ENCODE measurements at places on chromosomes 6 and 20.

GRCh38 chr6:136784910-136785746 lies 7.1 kb downstream of the MAP3K5 start:
- DNase-seq = no peak

DNA sequence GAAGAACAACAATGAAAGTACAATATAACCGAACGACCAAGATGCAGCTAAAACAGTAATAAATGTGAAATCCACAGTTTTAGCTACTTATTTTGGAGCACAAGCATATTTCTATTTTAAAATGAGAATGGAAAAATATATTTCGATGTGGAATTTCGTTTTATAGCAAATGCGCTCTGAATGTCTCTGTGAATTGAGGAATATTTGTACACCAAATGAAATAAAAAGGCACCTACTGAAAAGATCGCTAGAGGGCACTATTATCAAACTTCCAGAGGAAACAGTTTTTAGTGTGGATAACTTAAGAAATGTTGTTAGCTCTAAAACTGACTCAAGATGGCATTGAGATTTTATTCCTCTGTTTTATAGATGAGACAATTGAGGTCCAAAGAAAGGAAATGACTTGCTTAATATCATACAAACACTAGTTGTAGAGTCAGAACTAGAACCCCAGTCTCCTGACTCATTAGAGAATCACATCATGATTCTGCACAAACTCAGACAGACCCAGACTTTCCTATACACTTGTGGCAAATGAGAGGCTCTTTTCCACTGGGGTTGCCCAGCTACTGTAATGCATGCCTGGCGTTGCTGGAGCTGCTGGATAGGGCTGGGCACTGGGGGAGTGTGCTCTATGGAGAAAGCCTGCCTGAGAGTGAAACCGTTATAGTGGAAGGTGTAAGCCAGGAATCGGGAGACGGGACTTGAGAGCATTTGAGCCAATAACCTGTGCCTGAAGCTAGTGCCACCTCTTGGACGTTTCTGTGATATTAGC lies 51.9 kb downstream of the GCLC start:
- DNase-seq = peak; percentile 77

GRCh38 chr6:52284131-52284459 lies 447 bp downstream of the MCM3 start:
- DNase-seq = peak; percentile 62

DNA sequence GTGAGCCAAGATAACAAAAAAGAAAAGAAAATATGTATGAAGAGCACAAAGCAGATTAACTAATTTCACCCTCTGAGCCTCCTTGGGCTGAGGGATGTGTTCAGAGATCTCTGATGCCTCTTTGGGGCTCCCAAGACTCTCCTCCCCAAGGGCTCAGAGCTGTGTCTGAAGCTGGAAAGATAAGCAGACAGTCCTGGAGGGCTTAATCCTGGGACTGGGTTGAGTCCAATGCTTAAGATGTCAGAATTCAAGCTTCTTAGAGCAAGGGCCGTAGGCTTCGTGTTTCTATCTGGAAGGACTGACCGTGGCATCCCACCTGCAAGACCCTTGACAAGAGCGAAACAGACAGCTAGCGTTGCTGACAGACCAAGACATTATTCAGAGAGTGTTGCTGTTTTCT lies 229.0 kb downstream of the ZMYND8 start:
- DNase-seq = no peak

- DNase-seq = no peak
Observed at GRCh38 chr6:338815-339262, 46.6 kb downstream of the DUSP22 start.

DNA sequence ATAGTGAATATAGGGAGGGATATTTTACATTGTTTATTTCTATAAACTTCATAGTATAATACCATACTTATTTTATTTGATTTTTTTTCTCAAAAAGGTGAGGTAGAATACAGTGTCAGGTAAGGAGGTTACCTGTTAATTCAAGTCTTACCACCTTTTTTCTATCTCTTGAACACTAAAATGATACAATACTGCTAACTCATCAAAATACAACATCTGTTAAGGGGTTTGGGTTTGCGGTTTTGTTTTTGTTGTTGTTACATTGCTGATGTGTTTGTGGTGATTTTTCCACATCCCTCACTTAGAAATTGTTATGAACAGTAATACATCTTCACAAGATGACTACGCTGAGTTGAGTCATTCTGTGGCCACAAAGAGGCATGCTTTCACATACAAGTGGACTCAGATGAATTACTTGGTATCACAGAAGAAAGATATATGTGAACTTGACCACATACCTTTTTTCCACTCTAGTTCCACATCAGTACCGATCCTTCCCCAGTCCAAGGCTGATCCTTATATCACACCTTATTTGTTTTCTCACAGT lies 139.4 kb upstream of the ID4 start:
- no peak for DNase-seq

DNA sequence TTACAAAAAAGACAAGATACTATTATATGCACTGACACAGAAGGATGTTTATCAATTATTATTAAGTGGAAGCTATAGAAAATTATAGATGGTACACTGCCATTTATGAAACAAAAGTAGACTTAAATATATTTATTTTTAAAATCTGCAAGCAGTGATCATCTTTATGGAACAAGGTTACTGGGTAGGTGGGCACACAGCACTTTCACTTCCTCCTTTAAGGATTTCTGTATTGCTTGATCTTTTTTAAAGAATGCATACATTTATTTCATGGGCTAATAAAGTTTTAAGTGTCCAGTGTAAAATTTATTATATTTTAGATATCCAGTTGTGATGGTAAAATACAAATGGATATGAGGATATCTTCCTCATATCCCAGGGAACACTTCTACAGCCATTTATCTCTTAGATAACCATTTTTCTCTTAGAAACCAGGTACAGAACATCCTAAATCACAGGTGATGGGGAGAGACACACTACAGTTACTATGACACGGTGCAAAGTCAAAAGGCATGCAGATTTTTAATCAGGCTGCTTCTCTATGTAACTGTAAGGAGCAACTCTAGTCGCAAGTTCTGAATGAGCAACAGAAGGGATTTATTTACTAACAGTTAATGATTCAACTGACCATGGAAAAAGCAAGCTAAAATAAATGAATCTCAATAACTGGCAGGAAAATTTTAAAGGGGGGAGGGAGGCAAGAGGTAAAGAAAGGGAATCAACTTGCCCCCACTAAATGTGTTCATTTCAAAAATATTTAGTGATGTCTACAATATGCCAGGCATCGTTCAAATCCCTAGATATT lies 2.2 kb downstream of the FBXL4 start:
- no peak for DNase-seq

DNA sequence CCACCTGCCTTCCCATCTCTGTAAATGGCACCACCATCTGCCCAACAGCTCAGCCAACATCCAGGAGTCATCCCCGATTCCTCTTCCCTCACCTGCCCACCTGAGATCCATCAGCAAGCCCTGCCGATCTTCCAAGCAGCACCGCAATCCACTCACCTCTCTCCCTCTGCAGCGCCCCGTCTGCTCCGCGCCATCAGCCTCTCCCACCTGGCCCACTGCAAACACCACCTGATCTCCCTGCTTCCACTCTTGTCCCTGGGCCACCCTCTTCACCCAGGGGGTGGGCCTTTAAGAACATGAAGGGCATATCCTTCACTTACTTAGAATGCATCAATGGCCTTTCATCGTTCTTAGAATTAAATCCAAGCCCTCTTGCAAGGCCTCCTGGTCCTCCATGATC lies 457.3 kb upstream of the SULF2 start:
- DNase-seq = peak; percentile 59

- peak; percentile 1 for DNase-seq
Observed at GRCh38 chr6:168247443-168248147, 72.0 kb downstream of the DACT2 start.

- no peak for DNase-seq
Observed at GRCh38 chr20:23187751-23188150, 101.6 kb upstream of the CD93 start.

DNA sequence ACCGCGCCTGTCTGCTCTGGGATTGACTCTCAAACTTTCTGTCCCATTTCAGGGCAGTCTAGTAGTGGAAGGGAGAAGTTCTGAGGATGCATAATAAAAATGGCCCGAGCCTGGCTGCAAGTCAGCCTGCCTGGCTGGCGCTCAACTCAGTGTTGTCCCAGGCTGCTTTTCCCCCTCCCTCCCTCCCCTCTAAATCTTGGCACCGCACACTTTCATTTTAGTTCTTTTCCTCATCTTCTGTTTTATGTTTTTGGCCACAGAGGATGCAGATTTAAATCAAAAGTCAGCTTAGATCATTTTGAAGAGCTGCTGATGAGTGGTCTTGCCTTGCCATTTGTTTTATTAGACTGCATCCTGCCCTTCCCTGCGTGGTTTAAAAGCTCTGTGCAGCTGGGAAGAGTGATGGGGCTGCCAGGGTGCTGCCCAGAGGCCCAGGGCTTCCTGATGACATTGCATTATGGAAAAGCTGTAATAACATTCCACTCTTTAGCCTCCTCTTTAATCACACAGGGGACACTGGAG lies 6.5 kb upstream of the UQCC2 start:
- no peak for DNase-seq

DNA sequence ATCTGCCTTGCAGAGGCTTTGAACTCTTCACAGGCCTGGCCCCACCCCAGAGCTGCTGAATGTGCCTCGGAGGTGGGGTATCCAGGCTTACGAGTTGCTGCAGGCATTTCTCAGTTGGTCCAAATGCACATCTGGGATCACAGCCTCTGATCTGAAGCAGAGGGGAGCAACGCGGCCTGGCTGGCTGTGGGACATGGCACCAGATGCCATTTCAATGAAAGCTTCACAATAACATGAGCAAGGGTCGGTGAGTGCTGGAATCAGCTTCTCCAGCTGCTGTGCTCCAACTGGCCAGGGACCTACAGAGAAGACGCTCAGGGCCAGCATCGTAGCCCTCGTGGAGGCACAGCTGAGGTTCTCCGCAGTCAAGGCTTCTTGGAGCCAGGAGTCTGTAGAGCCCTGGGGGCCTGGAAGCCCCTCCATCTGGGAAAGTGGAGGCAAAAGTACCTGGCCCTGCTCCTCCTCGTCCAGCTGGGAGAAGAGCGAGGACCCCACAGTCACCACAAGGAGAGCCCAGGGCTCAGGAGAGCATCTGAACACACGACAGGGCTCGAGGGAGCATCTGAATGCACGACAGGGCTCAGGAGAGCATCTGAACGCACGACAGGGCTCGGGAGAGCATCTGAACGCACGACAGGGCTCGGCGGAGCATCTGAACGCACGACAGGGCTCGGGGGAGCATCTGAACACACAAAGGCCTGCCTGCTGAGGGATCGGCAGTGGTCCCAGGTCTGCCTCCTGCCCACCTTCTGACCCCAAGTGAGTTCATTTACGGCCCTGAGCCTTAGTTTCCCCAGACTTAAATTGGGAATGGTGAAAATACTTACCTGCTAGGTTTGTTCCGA lies 165.2 kb downstream of the DLL1 start:
- DNase-seq = no peak

DNA sequence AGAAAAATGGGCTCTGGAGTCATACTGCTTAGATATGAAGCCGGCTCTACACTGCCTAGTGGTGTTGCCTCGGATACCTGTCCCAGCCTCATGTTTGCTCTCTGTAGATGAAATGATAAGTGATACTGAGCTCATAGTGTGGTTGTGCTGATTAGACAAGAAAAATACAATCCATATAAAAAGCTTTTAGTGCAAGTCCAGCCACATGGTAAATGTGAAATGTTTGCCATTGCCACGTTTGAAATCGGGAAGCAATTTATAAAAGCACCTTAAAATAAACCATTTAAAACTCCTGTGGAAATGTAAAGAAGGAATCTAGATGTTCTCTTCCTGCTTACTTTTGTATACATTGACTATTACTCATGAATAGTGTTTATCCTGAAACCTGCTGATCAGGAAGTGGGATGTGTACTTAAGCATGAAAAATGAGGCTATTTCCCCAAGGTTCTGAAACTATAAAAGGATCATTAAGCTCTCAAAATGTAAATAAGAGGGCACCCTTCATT lies 13.1 kb upstream of the PBOV1 start:
- peak; percentile 27 for DNase-seq

DNA sequence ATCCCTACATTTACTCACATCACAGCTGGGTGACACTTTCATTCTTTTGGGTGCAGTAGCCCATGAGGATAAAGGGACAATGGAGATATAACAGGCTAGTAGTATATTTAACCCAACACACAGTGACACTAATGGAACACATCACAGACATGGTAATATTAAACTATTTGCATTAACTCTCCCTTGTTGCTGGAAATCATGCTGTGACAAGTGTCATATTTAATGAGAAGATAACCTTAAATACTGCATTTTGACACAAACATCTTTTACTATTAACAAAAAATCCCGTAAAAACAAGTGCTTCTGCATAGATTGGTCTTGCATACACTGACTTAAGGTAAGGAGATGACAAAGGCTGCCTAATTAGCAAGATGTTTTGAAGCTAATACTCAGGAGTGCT lies 45.5 kb downstream of the CNR1 start:
- DNase-seq = no peak

DNA sequence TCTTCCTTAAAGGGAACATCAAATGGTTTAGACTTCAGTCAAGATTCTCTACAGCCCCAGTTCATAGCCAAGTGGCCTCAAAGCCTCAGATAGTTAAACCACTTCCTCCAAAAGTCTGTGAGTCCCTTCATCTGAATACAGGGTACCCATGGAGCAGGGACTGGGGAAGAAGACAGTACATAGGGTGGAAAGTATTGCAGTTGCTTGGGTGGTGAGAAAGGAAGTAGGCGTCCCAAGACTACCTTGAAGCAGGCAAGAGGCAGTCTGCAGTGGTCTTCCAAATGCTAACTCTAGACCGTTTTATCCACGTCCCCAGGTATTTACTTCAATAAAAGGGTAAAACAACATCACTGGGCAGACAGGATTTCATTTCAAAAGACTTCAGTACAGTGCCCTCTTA lies 2.0 kb downstream of the FYN start:
- no peak for DNase-seq

DNA sequence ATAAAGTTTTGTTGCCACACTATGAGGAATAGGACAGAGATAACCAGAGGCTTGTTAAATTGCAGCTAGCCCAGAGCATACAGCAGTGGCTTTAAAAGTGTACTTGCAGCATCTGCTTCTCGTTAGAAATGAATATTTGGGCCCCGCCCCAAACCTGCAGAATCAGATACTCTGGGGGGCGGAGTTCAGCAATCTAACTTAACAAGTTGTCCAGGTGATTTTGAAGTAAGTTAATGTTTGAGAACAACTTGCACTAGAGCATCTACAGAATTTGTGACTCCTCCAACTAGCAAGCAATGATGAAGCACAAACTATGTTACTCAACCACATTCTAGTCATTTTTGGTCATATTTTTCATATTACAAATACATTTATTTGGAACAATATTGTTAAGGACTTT lies 10.6 kb upstream of the SUPT3H start:
- no peak for DNase-seq

DNA sequence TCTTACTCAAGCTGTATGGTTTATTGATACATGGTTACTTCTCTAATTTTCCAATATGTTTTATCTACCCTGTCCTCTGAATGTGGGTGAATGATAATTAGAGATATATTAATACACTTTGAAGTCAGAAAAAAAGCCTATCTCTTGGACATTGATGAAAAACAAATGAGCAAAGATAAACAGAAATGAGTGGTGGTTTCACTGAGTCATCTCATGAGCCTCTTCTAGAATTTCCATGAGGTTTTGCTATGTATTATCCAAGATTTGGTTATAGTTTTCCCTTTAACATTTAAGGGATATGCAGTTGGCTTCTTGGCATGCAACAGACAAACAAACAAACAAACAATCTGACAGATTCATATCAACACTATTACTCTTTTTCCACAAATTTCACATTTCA lies 586.8 kb downstream of the RFPL4B start:
- no peak for DNase-seq

GRCh38 chr6:36289281-36289878 lies 19.5 kb downstream of the PNPLA1 start:
- peak; percentile 96 for DNase-seq

GRCh38 chr20:1792274-1792673 lies 102.9 kb upstream of the SIRPA start:
- DNase-seq = peak; percentile 59

Measured in NCI-H2171 treated with DMSO at 0.1 percent for 48 hours (cell line).